Upper lobe of right lung (tissue), 1 donor: ENCODE measurements at places on chromosomes 7 and 10.
A peak's percentile ranks its signal among the peaks of the same experiment; 100 is the strongest.

GRCh38 chr7:149622444-149623210 lies 125.0 kb upstream of the ZNF746 start:
- DNase-seq = no peak

DNA sequence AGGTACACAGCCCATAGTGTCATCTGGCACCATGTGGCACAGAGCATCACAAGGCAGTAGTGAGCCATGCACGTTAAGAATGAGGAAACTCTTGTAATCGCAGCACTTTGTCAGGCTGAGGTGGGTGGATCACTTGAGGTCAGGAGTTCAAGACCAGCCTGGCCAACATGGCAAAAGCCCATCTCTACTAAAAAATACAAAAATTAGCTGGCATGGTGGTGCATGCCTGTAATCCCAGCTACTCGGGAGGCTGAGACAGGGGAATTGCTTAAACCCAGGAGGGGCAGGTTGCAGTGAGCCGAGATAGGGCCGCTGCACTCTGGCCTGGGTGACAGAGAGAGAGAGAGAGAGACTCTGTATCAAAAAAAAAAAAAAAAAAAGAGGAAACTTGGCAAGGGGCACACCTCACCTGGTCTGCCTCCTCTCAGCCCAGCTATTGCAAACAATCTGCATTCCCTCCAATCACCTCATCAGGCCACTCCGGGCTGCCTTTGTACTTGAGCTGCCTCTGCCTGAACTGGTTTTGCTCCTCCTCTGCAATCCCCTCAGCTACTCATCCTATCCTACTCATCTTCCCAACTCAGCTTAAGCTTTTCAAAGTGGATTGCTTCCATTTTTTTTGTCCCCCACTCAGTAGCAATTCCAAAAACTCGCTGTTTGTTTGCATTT lies 46.0 kb upstream of the OPTN start:
- no peak for DNase-seq

GRCh38 chr10:28431139-28431538 lies 101.8 kb upstream of the WAC start:
- no peak for DNase-seq

DNA sequence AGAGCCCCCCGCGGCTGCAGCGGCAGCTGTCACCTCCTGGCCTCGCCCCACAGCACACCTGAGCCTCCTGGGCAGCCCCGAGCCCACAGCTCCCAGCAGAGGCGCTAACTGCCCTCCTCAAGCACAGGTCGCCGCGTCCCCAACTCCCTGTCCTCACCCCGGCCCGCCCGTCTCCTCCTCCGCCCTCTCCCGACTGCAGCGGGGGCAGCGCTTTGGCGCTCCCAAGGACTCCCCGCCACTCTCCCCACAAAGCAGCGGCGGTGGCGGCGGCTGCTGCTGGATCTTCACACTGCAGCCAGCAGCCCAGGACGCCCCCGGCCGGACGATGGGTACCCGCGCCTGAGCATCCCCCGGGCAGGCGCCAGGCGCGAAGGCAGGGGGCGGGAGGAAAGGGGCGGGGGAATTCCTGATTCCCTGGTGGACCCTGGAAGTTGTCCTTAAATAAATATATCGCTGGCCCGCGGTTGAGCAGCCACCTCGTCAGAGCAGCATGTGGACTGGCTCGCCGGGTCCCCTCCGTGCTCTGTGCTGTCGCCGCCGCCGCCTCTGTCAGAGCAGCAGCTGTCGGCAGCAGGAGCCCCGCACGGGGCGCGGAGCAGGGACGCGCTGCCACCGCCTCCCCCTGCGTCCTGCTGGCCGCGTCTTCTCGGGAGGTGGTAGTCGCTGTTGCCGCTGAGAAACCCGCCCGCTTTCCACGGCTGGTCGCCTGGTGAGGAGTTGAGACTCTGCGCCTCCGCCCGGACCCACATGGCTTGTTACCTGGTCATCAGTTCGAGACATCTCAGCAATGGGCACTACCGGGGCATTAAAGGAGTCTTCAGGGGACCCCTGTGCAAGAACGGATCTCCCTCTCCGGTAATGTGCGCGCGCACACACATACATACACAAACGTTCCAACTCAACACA lies at the start of gene ZNF804B:
Gene ZNF804B, plus strand, starts transcription at position 471 of the 906 bp plus-strand sequence. Its CDS starts 277 bp downstream, at position 748.
- peak; percentile 64 for DNase-seq

GRCh38 chr10:934746-935406 lies 3.4 kb upstream of the LARP4B start:
- DNase-seq = no peak

GRCh38 chr7:152674860-152675758 lies 832 bp downstream of the XRCC2 start:
- no peak for DNase-seq

DNA sequence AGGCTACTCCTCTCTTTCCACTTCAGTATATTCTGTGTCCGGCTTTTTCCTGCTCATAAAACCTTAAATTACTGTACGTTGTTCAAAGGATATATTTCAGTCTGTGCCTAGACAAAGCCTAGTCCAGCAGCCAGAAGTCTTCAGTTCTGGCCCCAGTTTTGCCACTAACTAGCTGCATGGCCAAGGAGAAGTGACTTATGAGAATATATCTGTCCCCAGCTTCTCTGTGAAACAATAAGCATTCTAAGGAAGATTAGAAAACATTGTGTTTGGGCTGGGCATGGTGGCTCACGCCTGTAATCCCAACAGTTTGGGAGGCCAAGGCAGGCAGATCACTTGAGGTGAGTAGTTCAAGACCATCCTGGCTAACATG lies 105.0 kb upstream of the HDAC9 start:
- DNase-seq = no peak

GRCh38 chr10:10489076-10489475 lies 528.6 kb upstream of the CELF2 start:
- DNase-seq = no peak

DNA sequence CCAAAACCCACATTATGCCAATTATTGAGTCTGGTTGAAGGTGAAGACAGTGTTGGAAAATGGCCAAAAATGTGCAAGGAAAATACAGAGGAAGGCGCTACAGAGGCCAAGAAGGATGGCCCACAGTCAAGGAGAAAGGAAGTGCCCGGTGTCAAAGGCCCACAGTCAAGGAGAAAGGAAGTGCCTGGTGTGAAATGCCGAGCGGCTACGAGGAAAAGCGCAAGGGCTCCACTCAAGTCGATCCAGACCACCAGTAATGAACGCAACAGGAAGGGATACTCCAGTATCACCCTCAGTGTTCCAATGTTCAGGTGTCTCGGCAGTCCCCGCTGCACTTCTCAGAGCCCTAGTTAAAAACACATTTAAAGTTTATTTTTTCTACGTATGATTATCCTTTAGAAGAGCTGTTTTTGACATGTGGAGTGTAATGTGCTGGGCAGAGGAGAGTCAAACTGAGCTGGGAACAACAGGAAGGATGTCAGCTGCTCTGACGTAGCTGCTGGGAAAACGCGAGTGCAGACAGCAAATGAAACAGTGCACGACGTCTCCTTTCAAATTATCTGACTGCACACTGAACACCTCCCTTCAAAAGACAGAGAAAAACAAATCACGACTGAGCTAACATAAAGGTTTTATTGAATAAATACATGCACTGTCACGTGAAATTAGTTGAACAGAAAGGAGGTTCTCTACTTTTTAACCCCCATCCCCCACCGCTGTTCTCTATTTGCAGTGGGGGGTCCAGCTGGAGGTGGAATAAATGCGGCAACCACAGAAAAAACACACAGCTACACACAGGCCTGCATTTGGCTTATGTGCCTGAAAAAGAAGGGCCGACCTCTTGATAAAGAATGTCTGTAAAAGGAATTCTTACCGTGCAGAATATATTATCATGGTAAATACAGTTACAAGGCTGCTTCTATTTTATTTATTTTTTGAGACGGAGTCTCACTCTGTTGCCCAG lies 26.1 kb upstream of the NCAPG2 start:
- no peak for DNase-seq

- no peak for DNase-seq
These were observed 97.8 kb upstream of the COL1A2 start for GRCh38 chr7:94296881-94297280.

GRCh38 chr7:116698930-116699721 lies 27.1 kb downstream of the MET start:
- DNase-seq = no peak

DNA sequence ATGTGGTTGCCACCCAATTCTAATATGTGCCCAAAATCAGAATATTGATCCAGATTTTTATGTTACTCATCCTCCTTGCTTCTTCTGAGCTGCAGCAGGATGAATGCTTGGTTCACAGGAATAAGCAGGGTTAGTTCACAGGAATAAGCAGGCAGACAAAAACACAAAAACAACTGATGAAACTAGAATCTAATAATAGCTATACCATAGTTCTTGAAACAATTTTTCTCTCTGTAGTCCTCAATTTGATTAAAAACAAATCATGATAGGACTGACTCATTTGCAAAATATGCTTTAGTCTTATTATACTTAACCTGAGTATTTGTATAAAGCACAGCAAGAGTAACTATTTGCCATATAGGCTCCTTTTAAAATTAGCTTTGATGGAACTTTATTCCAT lies 24.4 kb upstream of the ARHGAP12 start:
- no peak for DNase-seq

DNA sequence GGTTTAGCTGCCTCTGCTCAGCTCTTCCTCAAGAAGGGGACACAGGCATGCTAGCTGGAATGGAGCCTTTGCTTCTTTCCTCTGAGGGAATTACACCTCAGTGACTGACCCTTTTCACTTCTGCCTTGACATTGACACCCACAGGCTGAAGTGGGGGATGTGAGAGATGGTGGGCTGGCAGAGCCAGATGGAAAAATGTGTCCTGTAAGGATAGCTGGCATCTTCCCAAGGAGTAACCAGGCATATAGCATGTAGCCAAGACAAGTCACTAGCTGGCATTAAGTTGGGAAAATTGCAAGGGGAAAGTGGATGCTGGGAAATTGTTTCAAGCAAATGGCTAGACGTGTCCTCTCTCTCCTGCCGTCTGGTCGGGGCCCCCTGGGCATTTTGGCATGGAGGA lies 19.9 kb downstream of the STMP1 start:
- DNase-seq = no peak

- no peak for DNase-seq
These were observed 204.7 kb downstream of the ZNF365 start for GRCh38 chr10:62578916-62579315.

- peak; percentile 52 for DNase-seq
These were observed 49.8 kb downstream of the RASGEF1A start for GRCh38 chr10:43216931-43217562.

- no peak for DNase-seq
These were observed 4.2 kb downstream of the PURB start for GRCh38 chr7:44881066-44881600.

GRCh38 chr10:14592026-14592425 lies 182.7 kb downstream of the FAM107B start:
- no peak for DNase-seq

GRCh38 chr10:127848226-127848625 lies 44.5 kb downstream of the CLRN3 start:
- no peak for DNase-seq

- DNase-seq = no peak
These were observed 1.2 kb upstream of the ANLN start for GRCh38 chr7:36388423-36388822.
